PC-3 (cell line): ENCODE measurements at places on chromosomes 2 and 18. TPM values are rescaled to one million over a fixed set of nuclear protein-coding genes. Genes with fewer than 3 reads are reported as not detected.

The ITGAV gene
- 23.5 and 25.2 TPM in 2 replicates for total RNA-seq

- DNase-seq = no peak
Observed at GRCh38 chr18:63111671-63112402, 207.7 kb downstream of the BCL2 start.

DNA sequence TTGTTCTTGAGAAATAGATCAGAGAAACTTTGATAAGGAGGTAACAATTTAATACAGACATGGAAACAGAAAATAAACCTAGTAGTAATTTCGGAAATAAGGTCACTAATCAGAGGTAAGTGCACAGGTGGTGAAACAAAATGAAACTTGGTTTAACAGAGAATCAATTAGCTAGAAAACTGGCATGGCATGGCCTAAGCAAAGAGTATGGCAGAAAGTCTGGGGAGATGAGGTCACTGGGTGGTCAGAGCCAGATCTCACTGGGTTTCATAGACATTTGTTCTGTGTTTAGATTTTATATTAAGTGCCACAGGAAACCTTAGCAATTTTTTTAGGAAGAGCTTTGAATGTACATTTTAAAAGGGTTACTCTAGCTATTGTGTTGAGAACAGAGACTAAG, 1216.0 kb upstream of the PIK3C3 start:
- DNase-seq = no peak

- DNase-seq = no peak
Observed at GRCh38 chr2:134861173-134861572, 22.8 kb downstream of the ACMSD start.

The TCF7L1 gene
- 1.8 and 2.8 TPM in 2 replicates for total RNA-seq

GRCh38 chr2:181367906-181368435, 89.2 kb upstream of the ITGA4 start:
- peak; percentile 74 for DNase-seq

The MTA3 gene
- 27.3 and 27.6 TPM in 2 replicates for total RNA-seq

- no peak for DNase-seq
Observed at GRCh38 chr2:7020468-7020867, 103.3 kb downstream of the RNF144A start.

- no peak for DNase-seq
Observed at GRCh38 chr2:43579275-43579981, 16.4 kb downstream of the THADA start.

DNA sequence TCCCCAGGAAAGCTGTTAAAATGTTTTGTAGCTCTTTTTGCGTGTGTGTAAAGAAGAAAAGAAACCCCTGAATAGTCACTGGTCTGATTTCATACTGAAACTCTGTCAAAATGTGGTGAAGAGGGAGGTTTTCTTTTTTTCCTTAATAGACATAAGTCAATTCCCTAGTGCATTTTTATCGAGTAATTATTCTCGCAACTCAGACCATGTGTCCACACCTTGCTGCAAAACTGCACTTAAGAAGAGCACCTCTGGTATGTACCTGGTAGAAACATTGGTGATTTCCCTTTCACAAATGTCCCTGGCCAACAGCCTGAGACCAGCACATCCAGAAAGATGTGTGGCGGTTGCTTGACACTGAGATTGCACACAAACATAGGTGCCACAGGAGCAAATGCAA, 159.9 kb downstream of the ZNF521 start:
- DNase-seq = no peak

GRCh38 chr2:32484937-32485336, 128.1 kb downstream of the BIRC6 start:
- peak; percentile 80 for DNase-seq

The TMEM178A gene
- 0.33 TPM in 1 of 2 replicates, not detected in the other for total RNA-seq
